Right atrium auricular region (tissue), 2 donors: ENCODE measurements at places on chromosomes 12 and 14. TPM values are rescaled to one million over a fixed set of nuclear protein-coding genes. Genes with fewer than 3 reads are reported as not detected.

The SPTB gene
- 84.4 TPM for total RNA-seq

The MYF5 gene
- not detected for total RNA-seq

The GALNT16 gene
- 56.8 TPM for total RNA-seq

The SP1 gene
- 21.2 TPM for total RNA-seq

The TPPP2 gene
- not detected for total RNA-seq

The TBC1D30 gene
- 0.48 TPM for total RNA-seq

The NXPH4 gene
- 0.28 TPM for total RNA-seq

The MYO1A gene
- total RNA-seq = 0.08 TPM

The AGAP2 gene
- 4.8 TPM for total RNA-seq

The INHBC gene
- total RNA-seq = not detected

GRCh38 chr12:131220331-131220685, 266.6 kb downstream of the ADGRD1 start:
- DNase-seq = no peak

- DNase-seq = no peak
These were observed 162.8 kb downstream of the MON2 start for GRCh38 chr12:62629413-62629812.

DNA sequence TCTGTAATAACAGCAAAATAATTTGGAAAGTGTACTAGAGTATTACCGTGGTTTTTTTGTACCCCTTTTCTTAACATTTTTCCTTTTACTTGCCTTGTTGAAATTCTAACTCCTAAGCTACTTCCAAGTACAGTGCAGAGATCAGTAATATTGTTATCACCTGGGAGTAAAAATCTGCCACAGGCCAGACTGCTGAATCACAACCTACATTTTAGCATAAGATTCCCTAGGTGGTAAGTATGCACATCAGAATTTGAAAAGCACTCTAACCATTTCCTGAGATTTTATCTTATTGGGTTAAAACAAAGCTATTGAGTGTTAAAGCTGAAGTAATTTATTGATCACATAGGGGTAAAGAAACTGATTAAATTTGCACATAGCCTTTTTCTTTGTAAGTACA, 55.2 kb upstream of the KCNH3 start:
- no peak for DNase-seq

DNA sequence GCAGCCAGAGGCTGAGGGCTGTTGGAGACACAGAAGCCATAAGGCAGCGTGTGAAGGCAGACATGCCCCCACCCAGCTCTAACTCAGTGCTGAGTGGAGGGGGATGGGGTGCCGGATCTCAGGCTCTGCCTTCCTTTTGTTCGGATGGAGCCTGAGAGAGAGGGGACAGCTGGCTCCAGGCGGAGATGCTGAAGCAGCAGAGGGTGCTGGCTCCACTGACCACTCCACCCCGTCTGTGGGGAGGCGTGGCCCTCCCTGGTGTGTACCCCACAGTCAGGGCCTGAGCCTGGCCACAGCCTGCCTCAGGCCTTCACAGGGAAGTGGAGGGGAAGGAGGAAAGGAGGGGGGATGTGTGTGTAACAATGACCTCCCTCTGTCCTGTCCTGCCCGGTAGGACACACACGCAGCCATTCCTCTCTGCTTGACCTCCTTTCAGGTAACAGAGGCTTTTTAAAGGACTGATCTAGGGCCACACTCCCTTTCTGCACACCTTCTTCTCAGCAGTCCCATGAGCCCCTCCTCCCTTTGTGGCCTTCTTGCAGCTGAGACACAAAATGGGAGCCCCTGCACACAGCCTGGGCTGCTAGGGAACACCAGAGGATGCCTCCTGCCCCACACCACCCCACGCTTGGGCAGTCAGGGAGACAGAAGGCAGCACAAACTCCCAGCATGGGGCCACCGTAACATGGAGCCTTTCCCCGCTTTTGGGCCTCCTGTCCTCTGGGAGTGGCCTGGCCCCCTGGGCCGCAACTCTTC, 9.6 kb upstream of the ENDOU start:
- DNase-seq = no peak

GRCh38 chr12:90216020-90216552, 507.4 kb upstream of the ATP2B1 start:
- DNase-seq = no peak

DNA sequence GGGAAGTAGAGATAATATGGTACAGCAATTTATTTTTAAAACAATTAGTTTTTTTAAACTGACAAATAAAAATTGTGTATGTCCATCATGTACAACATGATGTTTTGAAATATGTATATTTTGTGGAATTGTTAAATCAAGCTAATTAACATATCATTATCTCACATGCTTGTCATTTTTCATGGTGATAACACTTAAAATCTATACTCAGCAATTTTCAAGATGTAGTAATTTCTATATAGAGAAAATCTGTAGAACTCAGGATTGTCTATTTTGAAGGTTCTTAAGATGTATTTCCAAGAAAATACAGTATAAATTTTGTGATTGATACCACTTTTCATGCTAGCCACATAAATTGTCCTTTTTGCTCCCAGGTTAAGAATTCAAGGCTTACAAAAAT, 247.1 kb downstream of the FBXL14 start:
- no peak for DNase-seq

GRCh38 chr12:4685317-4685716, 34.9 kb upstream of the GALNT8 start:
- DNase-seq = no peak

- no peak for DNase-seq
These were observed 30.1 kb downstream of the MAX start for GRCh38 chr14:65072256-65072655.

DNA sequence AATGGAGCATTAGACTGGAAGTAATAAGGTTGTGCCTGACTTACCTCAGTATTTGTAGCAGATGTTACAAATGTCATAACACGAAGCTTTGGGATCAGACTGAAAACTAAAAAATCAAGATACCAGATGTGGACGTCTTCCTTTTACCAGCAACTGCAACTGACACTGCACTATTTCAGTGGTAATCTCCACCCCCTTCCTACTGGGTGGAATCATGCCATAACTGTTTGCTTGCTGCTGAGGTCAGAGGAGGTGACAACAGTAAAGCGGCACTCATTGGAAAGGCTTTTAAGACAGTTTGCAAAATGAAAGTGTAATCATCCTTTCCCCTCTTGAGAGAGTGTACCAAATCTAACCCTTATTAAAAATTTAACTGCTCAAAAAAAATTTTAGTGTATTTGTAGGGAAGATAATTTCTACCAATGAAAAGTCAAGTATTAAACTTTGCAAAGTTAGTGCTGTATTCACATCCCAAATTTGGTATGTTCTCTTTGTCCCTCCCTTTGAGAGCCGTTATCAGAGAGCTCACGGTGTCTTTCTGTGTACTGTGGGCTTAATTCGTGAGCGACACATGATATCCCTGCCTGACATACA, 420.7 kb downstream of the NPAS3 start:
- no peak for DNase-seq

GRCh38 chr14:78153064-78153341, 17.2 kb upstream of the NRXN3 start:
- no peak for DNase-seq

- no peak for DNase-seq
These were observed 31.6 kb downstream of the SENP1 start for GRCh38 chr12:48074266-48074665.

DNA sequence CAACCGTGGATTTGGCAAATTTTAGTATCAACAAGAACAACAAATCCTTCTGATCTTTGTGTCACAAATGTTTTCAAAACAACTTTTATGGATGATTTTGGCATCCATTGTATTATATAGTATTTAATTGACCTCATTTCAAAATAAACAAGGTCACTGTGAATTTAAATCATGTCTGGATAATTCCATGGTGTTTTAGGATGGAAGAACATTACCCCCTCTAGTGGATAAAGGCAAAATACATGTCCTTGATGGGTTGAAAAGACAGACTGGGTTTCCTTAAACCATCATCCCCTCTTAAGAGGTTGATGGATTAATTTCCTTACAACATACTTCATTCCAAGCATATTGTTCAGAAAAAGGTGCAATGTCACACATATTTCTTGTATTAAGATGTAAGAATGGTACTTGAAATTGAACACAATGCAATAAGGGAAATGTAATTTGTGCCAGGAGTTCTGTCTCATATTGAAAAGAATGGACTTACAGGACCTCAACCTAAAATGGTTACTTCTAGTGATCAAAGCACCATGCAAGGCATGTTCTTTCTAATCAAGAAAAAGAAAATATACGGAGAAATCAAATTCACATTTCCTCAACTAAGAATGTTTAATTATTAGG, 352.0 kb downstream of the BCAT1 start:
- DNase-seq = no peak
